Bronchial epithelial cell (primary cell): ENCODE measurements at places on chromosomes 3 and 15. TPM values are rescaled to one million over a fixed set of nuclear protein-coding genes. Genes with fewer than 3 reads are reported as not detected.

The AP3B2 gene
- 0.13 TPM in 1 of 2 replicates, not detected in the other for total RNA-seq

The SMCO1 gene
- total RNA-seq, result not detected in 2 replicates

The VPS13C gene
- 35.0 and 40.2 TPM in 2 replicates for total RNA-seq

The PIK3CA gene
- 15.9 and 20.3 TPM in 2 replicates for total RNA-seq

The MEGF11 gene
- total RNA-seq, result not detected in 2 replicates

The RBM6 gene
- 35.5 and 42.2 TPM in 2 replicates for total RNA-seq

The LMOD3 gene
- not detected in 2 replicates for total RNA-seq

The PDZRN3 gene
- 0.77 and 0.79 TPM in 2 replicates for total RNA-seq

The DNAH12 gene
- total RNA-seq, result under 0.01 and 0.13 TPM in 2 replicates

The SUSD5 gene
- total RNA-seq, result not detected in 2 replicates

The CTXND1 gene
- not detected in 2 replicates for total RNA-seq

The RHOV gene
- total RNA-seq, result 7.1 and 38.7 TPM in 2 replicates

The RTP1 gene
- not detected in 2 replicates for total RNA-seq

The EID1 gene
- 80.8 and 233 TPM in 2 replicates for total RNA-seq

The ABHD17C gene
- total RNA-seq, result 25.9 and 30.5 TPM in 2 replicates

The EFCC1 gene
- under 0.01 TPM in 1 of 2 replicates, not detected in the other for total RNA-seq

The CKMT1B gene
- 19.0 and 43.7 TPM in 2 replicates for total RNA-seq

The SLC9C1 gene
- not detected in 2 replicates for total RNA-seq

The SOX14 gene
- not detected in 2 replicates for total RNA-seq

The XCR1 gene
- total RNA-seq, result under 0.01 TPM in 1 of 2 replicates, not detected in the other

The ZNF80 gene
- total RNA-seq, result not detected in 2 replicates

The FEM1B gene
- total RNA-seq, result 73.5 and 94.2 TPM in 2 replicates

The CHSY1 gene
- 18.7 and 21.6 TPM in 2 replicates for total RNA-seq

The INKA1 gene
- total RNA-seq, result 19.5 and 21.6 TPM in 2 replicates

The TRIM71 gene
- total RNA-seq, result not detected in 2 replicates

The RPS27L gene
- total RNA-seq, result 62.7 and 105 TPM in 2 replicates
